ENCODE measurements at places on chromosomes 7 and 10. TPM values are rescaled to one million over a fixed set of nuclear protein-coding genes. Genes with fewer than 3 reads are reported as not detected.

The LRRN3 gene
- total RNA-seq = 7.6 TPM

The SNX10 gene
- total RNA-seq = 5.0 TPM

DNA sequence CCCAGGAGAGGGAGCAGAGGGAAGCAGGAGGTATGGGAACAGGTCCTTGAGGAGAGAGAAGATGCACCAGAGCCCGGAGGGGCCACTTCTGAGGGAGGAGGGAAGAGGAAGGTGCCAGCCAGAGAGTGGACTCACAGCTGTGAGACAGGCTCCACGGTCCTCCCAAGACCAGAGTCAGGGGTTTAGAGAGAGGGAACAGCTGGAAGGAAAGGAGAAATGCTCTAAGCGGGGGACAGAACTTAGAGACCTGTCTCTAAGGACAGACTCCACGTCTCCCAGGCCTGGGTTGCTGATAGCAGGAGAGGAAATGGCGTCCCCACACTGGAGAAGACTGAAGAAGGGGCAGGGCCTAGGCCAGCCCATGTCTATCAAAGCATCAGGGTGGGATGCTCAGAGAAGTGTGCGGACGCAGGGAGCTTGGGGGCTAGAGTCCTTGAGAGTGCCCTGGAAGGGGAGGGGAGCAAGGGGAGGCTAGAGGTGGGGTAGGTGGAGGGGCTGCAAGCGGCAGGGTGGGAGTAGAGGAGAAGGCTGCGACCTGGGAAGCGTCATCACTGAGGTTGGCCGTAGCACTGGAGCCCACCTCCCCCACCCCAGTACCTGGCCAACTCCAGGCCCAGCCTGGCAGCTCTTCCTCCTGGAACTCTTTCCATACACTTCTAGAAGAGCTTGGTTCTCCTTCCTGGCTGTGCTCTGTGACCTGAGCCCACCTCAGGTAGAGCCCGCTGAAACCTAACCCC is 25.6 kb upstream of the GRID1 start:
- no peak overlapping the region for H3K27ac ChIP-seq
- DNase-seq = no peak
- H3K4me1 ChIP-seq = no peaks in the 10 kb centered on the region
- no peaks in the 10 kb centered on the region for H3K36me3 ChIP-seq
- no peaks in the 10 kb centered on the region for H3K27me3 ChIP-seq

- DNase-seq = no peak
- no peaks in the 10 kb centered on the region for H3K27me3 ChIP-seq
- no peak overlapping the region for H3K27ac ChIP-seq
- no peaks in the 10 kb centered on the region for H3K36me3 ChIP-seq
These were observed 76.2 kb downstream of the CDH23 start for GRCh38 chr10:71472912-71473311.

DNA sequence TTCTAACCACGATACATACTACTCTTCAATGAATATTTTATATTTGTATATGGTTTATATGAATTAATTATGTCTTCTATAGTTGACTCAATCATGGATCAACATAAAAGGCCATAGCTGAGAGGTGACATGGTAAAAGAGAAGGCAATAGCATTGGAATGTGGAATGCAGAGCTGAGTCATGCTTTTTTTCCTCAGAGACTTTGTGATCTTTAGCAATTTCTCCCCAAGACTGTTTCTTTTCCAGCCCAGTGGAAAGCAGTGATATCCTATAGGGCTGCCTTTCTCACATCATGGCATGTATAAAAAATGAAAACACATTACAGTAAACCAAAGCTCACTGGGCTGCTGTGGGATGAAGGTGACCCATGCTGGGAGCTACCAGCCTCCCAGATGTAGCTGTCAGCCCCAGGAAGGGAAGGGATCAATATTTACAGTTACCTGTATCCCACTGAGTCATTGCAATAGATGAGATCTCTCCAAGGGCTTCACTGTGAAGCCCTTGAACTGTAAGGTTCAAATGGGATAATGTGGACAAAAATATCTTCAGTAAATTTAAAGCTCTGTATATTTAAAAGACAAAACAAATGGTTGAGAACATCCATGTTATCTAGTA is 30.2 kb downstream of the SLC39A12 start:
- H3K4me1 ChIP-seq = no peaks in the 10 kb centered on the region
- no peak overlapping the region for H3K4me3 ChIP-seq
- no peak overlapping the region for H3K27ac ChIP-seq
- no peaks in the 10 kb centered on the region for H3K27me3 ChIP-seq
- DNase-seq = no peak

The SYT15 gene
- 1.2 TPM for total RNA-seq

- no peaks in the 10 kb centered on the region for H3K36me3 ChIP-seq
- no peak overlapping the region for H3K27ac ChIP-seq
- no peak overlapping the region for H3K4me3 ChIP-seq
- no peaks in the 10 kb centered on the region for H3K4me1 ChIP-seq
These were observed 83.6 kb downstream of the POLL start for GRCh38 chr10:101504438-101504837.

The VAX1 gene
- not detected for total RNA-seq

DNA sequence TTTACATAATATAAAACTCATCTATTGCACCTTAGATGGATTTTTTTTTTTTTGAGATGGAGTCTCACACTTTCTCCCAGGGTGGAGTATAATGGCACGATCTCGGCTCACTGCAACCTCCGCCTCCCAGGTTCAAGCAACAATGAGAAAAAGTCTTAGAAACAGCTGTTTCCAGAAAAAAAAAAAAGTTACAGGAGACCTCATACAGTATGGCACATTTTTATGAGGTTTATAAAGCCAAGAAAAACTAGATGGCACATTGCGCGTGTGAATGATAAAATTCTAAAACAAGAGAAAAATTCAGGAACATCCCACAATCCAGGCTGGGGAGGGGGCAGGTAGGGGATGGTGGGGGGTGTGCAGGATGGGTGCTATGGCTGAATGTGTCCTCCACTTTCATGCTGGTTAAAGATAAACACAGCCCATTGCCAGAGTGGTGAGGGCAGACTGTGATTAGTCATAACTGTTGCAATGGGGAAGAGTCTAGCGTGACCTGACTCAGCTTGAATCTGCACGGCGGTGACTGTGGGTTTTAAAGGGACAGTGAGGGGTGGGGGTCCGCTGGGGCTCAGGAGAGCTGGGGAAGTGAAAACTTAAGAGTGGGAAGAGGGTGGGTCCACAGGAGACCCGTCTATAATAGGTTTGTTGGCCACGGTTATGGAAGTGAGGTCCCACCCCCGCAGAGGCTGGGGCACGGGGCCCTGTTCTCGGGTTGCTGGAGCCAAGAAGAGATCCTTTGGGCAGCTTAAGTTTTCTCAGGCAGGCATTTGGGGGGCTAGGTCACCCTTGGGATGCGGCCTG is 11.9 kb upstream of the LRRC27 start:
- no peak for DNase-seq
- H3K4me1 ChIP-seq = no peaks in the 10 kb centered on the region
- no peaks in the 10 kb centered on the region for H3K36me3 ChIP-seq
- H3K4me3 ChIP-seq = no peak overlapping the region

The UCMA gene
- total RNA-seq = not detected

The RSPH10B2 gene
- total RNA-seq = 0.94 TPM

GRCh38 chr10:78543749-78544362 is 510.2 kb downstream of the RPS24 start:
- DNase-seq = no peak
- H3K4me3 ChIP-seq = no peak overlapping the region
- H3K4me1 ChIP-seq = no peaks in the 10 kb centered on the region
- H3K27me3 ChIP-seq = no peaks in the 10 kb centered on the region
- no peak overlapping the region for H3K27ac ChIP-seq

The HEPACAM2 gene
- not detected for total RNA-seq

- H3K27me3 ChIP-seq = no peaks in the 10 kb centered on the region
- peak; percentile 41 for DNase-seq
- H3K4me1 ChIP-seq = no peaks in the 10 kb centered on the region
- no peak overlapping the region for H3K27ac ChIP-seq
These were observed 166.6 kb downstream of the ARHGAP21 start for GRCh38 chr10:24556750-24557742.
